ENCODE measurements at places on chromosomes 3 and 15.

- DNase-seq = no peak
Observed at GRCh38 chr3:62445275-62445674, 71.9 kb upstream of the FEZF2 start.

- no peak for DNase-seq
Observed at GRCh38 chr15:51634591-51635198, 12.1 kb upstream of the DMXL2 start.

DNA sequence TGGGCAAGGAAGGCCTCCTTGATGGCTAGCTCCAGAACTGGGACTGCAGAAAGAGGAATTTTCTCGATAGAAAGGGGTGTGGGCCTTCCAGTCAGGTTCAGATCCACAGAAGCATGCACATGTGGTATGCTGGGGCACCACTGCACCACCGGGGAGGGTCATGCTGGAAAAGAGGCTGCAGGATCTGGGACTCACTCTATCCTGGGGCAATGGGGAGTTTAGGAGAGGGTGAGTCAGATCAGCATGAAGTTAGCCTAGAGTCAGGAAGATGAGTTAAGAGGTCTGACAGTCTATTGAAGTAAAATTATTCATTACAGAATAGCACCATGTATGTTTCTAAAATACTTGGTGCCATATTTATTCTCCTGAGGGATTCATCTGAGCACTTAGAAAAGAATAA, 130.2 kb upstream of the TOPAZ1 start:
- DNase-seq = no peak

- no peak for DNase-seq
Observed at GRCh38 chr3:11944052-11944673, 60.0 kb upstream of the SYN2 start.

GRCh38 chr3:5305684-5305989, 118.1 kb downstream of the EDEM1 start:
- DNase-seq = no peak

DNA sequence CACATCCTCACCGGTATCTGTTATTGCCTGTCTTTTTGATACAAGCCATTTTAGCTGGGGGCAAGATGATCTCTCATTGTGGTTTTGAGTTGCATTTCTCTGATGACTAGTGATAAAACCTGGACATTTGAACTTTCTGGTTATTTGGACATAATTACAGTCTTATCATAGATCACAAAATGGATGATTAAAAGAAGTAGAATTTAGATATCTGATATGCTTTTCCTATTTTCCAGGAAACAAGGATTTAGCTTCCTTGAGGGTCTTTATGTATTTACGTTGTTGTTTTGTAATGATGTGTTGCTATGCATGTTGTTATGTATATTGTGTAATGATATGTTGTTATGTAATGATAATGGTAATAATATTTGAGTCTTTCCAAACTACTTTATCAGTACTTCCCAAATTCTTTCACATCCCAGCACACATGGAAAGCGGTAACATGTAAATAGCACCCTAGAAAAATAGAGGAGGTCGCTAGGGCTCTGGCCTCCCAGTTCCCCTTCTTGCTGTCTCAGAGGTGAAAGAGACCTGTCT, 53.8 kb downstream of the GJD2 start:
- no peak for DNase-seq

DNA sequence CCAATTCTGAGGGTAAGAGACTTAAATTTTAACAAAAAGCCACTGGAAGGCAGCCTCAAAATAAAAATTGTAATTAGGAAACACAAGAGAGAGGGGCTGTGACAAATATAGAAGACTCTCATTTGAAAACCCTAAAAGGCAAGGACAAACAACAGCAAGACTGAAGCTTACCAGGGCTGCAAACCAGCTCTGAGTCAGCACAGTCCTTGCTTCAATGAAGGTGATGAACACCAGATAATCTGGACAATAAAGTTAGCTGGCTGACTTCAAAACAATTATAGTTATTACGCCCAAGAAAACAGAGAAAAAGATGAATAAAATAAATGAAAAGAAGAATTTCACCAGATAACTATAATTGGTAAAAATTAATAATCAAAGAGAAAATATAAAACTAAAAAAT, 149.3 kb upstream of the NSMCE3 start:
- no peak for DNase-seq

DNA sequence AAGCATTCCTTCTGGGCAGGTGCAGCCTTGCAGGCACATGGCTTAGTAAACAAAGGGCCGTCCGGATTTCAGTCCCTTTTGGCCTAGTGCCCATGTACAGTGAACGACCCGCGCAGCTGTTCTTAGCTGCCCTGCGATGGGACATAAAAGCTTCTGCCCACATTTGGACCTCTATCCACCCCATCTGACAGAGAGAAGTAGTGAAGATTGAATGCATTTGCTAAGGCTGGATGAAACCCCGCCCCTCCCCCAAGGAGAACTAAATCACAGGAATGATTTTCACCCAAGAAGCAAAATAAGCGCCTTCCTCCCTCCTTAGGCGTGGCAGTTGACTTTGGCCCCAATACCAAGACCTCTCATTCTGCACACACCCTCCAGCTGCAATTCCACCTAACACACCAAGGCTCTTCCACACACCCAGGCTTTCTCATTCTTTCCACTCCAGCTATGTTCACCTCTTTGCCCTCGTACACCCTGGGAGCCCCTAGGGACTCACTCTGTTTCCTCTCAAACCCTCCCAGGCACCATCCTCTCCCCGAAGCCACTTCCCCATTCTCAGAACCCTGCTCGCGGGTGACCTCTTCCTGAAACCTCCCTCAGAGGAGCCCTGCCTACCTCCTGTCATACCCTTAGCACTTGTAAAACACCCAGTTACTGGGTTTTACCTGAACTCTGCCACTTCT, 14.1 kb upstream of the HRH1 start:
- no peak for DNase-seq

DNA sequence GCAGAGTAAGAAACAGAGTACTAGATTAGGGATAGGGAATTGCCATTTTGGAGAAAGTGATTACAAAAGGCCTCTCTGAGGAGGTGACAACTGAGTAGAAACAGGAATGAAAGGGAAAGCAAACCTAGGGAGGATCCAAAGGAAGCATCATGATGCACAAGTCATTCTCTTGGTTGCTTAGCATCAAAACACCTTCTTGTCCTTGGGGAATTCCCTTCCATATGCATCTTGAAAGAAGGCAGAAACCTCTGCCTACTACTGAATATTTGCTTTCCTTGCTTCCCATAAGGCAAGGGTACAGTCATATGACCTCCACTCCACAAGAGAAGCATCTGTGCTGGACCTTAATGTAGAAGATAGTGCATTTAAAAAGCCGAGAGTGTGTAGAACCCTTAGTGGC, 24.1 kb downstream of the GABPB1 start:
- DNase-seq = no peak

DNA sequence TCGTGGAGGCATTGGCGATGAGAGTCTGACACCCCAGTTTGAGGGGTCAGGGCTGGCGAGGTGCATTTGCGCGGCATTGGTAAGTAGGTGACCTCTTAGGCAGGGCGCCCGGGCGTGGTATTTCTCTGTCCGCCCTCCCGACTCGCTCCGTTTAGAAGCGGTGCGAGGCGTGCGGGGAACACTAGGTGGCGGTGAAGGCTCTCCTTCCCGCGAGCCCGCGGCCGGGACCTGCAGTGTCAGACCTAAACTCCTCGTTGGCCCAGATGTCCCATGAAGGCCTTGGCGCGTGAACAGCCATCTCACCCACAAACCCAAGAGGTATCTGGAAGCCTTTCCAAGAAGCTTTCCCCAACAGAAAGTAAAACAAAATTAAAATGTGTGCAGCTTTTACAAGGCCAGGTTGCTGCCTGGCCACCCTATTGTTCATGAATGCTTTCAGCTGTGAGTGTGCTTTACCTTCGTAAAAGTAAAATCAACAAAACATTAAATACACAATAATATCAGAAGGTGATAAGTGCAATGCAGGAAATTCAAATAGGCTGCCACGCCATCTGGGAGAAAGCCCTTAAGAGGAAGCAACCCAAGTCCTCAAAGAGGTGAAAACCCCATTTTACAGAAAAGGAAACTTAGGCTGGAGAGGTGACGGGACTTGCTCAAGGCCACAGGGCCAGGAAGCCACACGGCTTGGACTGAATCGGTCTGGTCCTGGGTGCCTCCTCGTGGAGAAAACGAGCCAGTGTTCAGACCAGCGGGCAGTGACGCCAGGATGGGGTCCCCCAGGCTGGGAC, 120.3 kb downstream of the ETFA start:
- no peak for DNase-seq

- no peak for DNase-seq
Observed at GRCh38 chr3:132522353-132522752, 74.7 kb upstream of the ACKR4 start.

DNA sequence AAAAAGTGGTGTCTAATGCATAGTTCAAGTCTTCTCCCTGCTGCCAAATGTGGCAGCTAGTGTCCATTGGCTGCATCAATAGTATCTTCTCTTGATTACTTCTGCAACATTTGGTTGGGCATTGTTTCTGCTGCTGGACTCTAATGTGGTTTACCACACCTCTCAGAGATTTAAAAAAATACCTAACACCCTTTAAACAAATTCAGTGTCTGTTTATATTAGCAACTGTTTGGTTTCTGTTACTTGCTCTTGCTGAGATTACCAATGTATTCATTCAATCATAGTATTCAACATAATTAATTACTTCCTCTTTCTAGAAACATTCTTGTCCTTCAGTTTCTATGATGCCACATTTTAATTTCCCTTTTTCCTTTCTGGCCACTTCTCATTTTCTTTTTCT, 20.3 kb upstream of the NECTIN3 start:
- no peak for DNase-seq

DNA sequence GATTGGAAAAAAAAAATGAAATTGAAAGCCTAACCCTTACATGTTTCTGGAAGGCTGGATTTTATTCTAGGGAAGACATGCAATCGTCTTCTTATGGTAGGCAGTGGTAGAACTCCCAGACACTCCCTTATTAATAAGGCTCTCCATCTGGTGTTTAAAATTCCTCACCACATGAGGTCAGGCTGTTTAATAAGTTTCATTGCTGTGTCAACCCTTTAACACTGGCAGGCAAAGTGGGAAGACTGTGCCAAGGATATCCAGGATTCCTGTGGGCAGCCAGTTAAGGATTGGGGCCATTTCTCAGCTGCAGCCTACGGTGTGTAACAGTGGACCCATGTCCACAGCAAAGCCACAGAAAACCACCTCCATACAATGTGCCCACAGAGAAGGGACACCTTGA, 225.5 kb upstream of the CHRM5 start:
- peak; percentile 37 for DNase-seq

- no peak for DNase-seq
Observed at GRCh38 chr3:106729481-106729880, 647.8 kb upstream of the CCDC54 start.

DNA sequence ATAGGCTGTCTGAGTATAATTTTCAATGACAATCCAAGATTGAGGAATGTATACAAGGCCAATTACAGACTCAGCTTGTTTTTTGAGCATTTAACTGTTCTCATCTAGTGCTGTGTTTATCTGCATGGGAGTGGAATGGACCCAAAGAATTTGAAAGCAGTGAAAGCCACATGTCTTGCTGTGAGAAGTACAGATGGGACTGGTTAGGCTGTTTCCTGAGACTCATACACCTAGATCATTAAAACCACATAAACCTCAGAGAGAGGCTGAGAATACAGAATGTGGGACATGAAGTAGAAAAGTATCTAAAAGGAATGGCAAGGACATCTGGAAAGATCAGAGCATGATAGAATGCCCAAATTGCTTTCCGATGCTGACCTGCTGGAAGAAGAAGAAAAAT, 224.6 kb downstream of the NLGN1 start:
- DNase-seq = peak; percentile 88

DNA sequence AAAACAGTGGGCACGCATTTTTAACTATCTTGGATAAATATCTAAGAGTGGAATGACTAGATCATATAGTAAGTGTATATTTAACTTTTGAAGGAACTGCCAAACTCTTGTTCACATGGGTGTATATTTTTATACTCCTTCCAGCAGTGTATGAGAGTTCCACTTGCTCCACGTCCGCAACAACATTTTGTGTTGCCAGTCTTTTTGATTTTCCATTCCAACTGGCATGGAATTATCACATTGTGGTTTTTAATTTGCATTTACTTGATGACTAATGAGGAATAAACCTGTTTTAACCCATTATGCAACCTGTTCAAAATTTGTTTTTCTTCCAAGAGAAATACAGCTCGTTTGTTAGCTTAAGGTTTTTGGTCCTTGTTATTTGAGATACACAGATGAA, 51.6 kb downstream of the ZNF621 start:
- no peak for DNase-seq

DNA sequence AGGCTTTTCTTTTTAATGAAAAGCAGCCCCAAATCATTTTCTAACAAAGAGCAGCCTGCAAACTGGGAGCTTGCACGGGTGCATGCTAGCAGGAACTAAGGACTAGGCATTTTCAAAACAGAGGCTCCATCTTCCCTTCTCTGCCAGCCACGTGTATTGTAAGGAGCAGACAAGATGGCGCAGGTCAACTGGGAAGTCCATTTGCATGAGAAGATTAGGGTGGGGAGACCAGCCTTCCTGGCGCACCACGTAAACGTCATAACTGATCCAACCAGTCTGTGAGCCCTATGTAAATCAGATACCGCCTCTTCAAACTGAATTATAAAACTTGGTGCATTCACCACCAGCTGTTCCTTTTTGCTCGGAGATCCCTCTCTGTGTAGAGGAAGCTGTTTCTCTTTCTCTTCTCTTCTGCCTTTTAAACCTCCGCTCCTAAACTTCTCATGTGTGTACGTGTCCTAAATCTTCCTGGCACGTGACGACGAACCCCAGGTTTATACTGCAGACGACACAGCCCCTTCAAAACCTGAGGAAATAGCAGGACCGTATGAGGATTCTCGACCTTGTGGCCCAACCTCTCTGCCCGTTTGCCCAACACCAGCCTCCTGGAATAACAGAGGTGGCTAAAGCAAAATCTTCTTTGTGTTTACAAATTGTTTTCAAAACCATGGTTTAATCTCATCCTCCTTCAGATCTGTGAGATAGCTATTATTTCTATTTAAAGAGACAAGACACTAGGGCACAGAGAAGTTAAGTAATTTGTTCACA, 26.4 kb upstream of the SLC30A4 start:
- no peak for DNase-seq

- peak; percentile 38 for DNase-seq
Observed at GRCh38 chr3:159082519-159082918, 280.7 kb downstream of the MFSD1 start.

DNA sequence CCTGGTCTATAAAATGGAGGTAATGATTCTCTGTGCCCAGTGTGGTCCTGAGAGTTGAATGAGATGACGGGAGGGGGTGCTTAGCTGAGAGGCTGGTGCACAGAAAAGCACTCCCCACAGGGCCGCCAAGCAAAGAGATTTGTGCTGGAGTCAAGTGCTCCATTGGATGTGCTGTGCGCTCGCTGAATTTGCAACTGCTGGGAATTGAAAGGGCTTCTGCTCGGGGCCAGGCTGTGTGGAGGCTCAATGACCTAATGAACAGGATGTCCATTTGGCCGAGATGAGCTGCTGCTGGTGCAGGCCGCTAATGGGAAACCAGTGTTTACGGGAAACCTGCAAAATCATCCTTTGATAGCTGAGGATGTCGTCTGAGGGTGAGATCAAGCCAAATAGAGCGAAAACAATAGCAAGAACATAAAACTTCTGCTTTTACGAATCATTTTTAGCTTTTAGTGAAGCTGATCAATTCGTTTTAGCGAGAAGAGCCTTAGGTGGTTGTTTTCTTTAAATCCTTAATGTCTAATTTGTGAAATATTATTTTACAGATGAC, 211.7 kb downstream of the GABRG3 start:
- DNase-seq = no peak

GRCh38 chr3:73291541-73291940, 230.1 kb downstream of the EBLN2 start:
- DNase-seq = no peak
